Activated CD4-positive, alpha-beta T cell treated with anti-CD3 and anti-CD28 coated beads, Interleukin-2, amount 50 U/mL, for 24 hours (primary cell): ENCODE measurements at places on chromosomes 6 and 20.

DNA sequence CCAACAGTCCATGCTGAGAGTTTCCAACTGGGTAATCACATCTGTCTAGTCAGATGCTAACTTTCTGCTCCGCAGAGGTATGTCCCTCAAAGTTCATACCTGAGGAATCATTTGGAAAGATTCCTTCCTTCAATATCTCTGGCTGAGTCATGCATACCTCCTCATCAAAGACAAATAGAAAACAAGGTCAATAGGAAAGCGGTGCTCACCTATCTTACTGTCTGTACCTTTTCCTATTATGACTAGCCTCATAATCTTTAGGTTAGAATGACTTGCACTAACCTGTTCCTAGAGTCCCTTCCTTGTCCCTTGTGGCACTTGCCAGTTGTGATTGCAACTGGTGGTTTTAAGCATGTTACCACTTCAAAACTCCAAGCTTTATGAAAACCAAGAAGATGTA, 78.2 kb upstream of the PTPRK start:
- DNase-seq = no peak

- no peak for DNase-seq
Measured at GRCh38 chr6:9412951-9413559, 977.7 kb upstream of the SLC35B3 start.

GRCh38 chr6:166400181-166400580, 17.4 kb upstream of the MPC1 start:
- DNase-seq = no peak

DNA sequence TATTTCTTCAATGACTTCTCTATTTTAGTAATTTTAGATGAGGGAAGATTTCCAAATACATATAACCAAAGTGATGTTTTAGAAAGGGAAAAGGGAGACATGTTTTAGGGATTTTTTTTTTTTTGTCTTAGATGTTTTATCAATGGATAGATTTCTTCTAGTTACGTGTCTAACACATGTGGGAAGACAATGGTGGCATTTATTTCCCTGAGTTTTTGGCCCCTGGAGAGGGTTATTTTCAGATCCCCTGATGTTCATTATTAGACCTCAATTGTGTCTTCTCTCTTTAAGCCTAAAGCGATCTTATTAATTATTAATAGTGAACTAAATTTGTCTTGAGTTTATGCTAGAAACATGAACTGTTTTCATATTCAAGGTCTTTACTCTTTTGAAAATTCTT, 30.3 kb downstream of the TRMT11 start:
- no peak for DNase-seq

DNA sequence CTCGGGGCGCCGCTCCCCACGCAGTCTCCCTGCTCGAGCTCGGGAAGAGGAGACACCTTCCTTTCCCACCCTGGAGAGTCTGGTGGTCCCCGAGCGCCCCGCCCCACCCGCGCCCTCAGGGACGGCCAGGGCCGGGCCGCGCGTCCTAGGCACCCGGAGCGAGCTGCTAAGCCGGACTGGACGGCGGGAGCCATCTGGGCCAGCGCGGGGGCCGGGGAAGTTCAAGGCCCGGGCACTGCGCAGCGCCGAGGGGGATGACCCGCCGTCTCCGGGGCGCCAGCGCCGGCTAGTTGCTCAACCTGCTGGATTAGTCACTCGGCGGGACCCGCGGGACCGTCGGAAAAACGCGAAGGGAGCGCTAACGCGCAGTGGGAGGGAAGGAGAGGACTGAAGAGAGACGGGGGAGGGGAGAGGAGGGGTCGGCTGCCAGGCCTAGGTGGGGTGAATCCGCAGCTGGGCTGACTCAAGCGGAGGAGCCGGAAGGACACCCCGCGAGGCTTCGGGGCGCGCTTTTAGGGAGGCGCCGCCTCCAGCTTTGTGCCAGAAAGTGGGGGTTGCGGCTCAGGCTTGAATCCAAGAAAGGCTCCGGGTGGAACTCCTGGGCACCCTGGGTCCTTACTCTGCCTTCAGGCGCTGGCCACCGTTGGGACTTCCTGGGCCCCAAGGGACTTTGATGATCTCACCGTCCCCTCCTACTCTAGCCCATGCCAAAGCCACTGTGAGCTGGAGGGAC, 75.7 kb upstream of the FOXP4 start:
- DNase-seq = no peak

- DNase-seq = no peak
Measured at GRCh38 chr6:136738692-136739057, 53.6 kb downstream of the MAP3K5 start.
